Left colon (tissue), 2 donors: ENCODE measurements at places on chromosomes 7 and 10.

DNA sequence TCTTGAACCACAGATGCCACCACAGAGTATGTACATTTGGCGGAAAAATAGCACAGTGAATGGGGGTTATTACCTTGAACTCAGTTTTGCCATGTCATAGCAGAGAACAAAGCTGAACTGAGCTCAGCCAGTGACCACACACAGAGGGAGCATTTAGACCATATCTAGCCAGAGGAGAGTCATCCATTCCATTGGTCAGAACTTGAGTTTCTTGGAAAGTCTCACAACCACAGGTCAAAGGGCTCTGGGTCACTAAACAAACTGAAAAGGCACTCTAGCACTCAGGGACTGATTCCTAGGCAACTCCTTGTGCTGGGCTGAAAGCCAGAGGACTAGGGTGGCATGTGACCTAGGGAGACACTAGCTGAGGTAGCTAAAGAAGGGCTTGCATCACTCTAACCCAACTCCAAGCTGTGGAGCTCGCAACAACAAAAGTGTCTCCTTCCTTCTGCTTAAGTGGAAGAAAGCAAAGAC lies 239.7 kb upstream of the SEMA3D start:
- no peak for DNase-seq

DNA sequence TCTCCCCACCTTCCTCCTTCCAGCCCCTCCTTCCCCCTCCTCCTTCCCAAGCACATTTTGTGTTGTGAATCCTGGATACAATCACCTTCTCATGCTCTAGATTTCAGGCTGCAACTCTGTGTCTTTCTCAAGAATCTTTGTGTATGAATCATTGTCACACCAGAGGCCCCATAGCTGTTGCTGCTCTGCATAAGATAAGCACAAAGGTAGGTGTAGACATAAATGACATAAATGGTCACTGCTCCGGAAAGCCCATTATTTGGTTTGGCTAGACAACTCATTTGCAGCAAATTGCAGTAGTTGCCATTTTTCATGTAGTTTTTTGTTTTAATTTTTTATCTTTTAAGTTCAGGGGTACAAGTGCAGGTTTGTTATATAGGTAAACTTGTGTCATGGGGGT lies 216.3 kb upstream of the NRP1 start:
- DNase-seq = no peak

- no peak for DNase-seq
Observed at GRCh38 chr10:100371482-100372027, 24.5 kb downstream of the SCD start.

DNA sequence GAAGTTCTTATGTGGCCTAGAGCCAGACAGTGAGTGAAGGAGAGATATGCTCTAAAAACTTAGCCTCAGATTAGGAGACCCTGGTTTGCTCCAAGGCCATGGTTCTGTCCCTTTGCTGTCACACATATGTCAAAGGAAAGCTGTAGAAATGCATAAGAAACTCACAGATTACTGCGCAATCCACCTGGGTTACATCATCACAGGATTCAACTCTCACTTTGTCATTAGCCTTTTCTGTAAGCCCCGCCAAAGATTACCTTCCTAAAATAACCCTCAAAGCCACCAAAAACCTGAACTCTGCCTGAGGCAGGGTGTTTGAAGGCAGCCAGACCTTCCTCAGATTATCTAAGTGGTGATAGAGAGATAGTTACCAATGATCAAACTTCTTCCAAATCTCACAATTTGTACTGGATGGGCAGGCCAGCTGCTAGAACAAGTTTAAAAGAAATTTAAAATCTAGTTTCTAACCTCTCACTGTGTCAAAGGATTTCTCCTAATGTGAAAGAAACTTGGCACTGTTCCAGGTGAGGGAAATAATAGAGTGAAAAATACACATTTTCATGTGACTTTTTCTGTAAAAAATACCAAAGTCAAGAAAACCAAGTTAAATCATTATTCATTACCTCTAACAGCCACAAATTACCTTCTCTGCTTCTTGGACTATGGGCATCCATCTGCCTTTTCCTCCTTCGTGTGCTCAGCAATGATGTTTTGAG lies 567.2 kb downstream of the SUGCT start:
- DNase-seq = no peak

GRCh38 chr7:23346316-23346715 lies 47.2 kb downstream of the MALSU1 start:
- no peak for DNase-seq

DNA sequence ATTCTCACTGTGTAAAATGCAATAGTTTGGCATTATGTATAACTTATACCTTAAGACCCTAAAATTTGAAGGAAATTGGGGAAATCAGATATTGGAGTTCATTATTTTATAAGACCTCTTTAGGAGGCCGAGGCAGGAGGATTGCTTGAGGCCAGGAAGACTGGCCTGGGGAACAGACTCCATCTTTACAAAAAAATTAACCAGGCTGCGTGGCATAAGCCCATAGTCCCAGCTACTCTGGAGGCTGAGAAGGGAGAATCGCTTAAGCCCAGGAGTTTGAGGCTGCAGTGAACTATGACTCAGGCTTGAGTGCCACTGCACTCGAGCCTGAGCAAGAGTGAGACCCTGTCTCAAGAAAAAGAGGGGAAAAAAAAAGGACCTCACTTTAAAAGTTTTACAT lies 14.0 kb upstream of the PBLD start:
- no peak for DNase-seq

DNA sequence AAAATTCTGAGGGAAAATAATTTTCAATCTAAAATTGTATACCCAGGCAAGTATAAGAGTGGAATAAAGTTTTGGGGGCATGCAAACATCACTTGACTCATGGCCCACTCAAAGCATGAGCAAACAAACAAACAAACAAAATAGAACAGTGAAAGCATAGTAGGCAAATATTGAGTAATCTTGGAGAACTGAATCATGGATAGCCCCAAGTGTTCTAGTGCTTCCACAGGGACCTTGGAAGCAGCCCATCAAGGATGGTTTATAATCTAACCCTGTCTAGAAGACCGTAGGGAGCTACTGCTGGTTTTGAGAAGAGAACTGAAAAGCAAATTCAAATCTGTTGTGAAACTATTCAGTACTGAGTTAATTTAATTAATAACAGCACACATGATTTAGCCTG lies 22.1 kb downstream of the POLR3A start:
- DNase-seq = no peak

DNA sequence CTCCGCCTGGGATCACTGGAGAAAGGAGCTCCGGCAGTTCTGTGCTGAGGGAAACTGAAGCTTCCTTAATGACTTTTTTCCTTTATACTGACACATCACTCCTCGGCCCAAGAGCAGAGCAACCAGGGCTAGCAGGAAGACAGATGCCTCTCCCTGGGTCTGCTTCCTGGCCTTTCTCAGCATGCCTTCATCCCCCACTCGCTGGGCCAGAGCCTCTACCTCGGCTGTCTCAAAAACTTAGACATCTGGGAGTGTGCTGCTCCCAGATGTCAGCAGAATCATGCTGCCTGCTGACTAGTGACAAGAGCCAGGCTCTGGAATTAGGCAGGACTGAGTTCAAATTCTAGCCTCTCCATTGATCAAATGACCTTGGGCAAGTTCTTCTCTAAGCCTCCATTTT lies 24.4 kb upstream of the LRRC4 start:
- DNase-seq = no peak

DNA sequence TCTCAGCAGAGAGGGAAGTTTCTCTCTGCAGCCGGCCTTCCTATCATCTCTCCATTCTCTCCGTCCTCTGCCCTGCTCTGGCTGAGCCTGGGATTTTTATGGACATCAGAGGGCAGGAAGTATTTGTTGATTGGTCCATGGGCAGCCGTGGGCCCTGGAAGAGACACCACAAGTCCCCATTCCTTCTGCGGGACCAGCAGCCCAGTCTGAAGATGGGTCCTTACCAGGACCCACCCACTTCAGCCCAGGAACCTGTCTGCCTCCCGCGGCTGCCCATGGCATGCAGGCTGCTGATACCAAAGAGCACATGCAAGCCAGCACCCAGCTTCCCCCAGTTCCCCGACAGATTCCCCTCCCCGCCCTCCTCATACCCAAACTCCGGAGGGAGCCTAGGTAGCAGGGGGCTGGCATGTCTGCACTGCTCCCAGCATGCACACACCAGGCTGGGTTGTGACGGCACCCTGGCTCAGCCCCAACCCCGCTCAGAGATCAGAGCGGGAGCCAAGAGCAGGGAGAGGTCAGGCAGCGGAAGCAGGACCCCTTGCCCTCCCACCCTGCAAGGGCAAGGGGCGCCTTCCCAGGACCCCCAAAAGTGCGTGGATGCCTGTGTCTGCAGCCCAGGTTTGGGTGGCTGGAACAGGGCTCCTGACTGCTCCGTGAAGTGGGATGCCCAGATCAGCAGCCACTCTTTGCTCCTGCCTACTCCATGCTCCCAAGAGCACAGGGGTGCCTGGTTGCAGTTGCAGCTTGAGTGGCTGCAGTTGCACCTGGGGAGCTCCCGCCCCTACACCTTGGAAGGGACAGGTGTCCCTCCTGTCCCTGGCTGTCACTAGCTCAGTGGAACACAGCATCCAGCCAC lies 538.6 kb upstream of the POT1 start:
- no peak for DNase-seq

GRCh38 chr10:35058134-35058533 lies 32.0 kb downstream of the CUL2 start:
- no peak for DNase-seq
